Left cardiac atrium (tissue), 4 donors: ENCODE measurements at places on chromosomes 5 and 9. TPM values are rescaled to one million over a fixed set of nuclear protein-coding genes. Genes with fewer than 3 reads are reported as not detected.
A peak's percentile ranks its signal among the peaks of the same experiment; 100 is the strongest.

DNA sequence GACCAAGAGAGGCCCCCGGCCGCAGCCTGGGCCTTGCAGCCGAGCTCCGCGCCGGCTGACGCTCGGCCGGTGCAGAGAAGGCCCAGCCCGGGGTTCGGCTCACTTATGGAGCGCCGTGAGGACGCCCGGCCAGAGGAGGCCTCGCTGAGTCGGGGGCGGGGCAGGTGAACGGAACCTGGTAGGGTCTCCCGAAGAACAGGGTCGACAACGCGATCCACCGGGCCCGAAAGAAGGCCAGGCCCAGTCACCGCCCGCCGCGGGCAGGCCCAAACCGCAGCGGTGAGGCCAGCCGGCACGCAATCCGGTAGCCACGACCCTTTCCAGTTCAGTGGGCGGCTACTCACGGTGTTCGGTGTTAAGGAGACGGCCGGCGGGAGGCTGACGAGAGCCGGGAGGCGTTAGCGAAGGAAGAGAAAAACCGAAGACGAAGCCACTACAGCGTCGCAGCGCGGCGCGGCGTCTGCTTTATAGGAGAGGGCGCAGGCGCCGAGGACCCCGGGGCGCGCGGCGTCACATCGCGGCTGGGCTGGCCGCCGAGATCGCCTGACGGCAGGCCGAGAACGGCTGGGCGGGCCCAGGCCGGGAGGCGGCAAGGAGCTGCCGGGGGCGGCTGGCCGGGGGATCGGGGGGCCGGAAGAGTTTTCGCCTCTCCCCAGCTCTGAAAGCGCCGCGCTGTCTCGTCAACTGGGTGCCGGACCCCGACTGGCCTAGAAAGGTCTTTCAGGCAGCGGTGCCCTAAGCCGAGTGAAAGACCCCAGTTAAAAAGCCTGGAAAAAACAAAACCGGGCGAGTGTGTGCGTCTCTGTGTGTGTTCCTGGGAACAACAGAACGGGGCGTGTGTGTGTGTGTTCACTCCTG lies at the start of gene SKP1:
SKP1 (minus strand) TSS at position 440 of the 858 bp plus-strand sequence. CDS start 2,928 bp downstream, outside the sequence.
- DNase-seq = peak; percentile 85

- DNase-seq = no peak
These were observed 18.2 kb upstream of the ADCY2 start for GRCh38 chr5:7377761-7378160.

DNA sequence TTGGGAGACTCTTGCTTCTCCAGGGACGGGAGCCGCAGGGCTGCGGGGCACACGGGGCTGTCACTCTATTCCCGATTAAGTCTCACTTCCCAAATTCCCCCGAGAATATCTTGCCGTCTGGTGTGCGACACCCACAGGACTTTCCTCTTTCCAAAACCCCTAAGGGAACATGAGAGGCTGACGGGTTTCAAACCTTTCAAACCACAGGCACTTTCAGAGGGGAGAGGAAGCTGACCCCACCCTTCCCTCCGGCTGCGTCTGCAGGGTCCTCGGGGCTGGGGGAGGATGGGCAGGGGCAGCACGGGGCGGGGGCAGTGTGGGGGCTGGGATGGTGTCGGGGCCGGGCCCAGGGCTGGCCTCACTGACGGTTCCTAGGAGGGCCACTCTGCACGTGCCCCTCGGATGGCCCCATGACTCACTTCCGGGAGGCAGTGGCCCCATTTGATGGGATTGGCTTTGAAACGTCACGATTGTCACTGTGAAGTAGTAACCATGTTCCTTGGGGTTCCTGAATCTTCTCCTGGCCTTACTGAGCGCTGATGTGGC lies 38.2 kb downstream of the SLC9A3 start:
- no peak for DNase-seq

DNA sequence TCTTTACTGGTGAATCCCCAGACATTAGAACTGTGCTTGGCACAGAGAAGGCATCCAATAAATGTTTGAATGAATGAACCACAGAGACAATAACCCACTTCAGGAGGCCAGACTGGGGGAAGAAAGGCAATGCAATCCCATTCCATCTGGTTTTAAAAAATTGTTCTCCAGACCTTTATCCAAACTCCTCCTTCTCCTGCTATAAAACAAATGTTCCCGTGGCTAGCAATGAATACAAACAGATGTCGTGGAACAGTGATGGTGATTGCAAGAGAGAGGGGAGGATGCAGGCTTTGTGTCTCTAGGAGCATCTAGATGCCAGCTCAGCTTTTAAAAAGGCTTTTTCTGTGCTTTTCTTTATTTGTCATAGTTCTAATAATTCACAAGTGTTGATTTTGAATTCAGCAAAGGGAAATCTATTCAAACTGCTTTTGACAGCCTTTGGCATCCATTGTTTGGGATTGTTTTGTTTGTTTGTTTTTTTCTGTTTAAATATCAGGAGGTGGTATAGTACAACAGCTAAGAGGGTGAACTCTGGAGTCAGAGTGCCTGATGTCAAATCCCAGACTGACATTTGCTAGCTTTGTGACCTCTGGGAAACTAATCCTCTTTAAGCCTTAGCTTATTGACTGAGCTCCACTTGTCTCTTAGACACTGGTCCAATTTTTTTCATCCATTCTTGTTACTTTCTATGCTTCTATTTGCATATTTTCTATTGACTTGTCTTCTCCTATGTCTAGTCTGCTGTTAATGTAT lies 59.1 kb downstream of the TNFSF15 start:
- DNase-seq = no peak

GRCh38 chr5:150600616-150601490 lies 39.6 kb upstream of the SYNPO start:
- peak; percentile 32 for DNase-seq

DNA sequence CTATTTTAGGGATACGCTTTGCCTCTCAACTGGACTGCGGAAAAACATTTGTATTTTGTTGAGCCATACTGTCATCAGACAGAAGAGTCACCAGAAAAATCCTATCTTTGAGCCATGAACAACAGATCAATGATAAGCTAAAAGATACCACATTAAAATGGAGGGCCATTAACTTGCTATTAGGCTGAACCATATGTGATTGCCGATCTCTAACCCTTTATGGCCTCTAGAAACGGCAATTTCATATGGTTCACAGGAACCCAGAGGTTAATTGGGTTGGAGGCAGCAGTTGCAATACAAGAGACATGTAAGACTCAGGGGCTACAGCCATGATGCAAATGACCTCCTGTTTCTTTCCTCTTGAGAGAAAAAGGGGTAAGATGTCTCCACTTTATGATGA lies 69.8 kb downstream of the MYO10 start:
- DNase-seq = no peak

DNA sequence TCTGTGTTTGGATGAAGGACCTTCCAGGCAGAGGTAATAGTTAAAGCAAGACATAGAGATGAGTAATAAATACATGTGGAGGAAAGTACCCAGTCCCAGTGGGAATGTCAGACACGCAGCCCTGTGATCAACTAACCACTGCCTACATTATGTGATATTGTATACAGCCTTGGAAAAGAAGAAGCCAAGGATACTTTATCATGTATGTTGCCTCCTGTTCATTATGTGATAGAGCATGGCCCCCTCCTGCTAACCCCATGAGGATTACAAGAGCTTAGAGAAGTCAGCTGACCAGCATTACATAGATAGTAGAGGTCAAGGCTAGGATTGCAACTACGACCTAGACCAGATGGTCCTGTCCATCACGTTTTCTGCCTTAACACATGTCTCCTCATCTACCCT lies 497.0 kb upstream of the TNC start:
- DNase-seq = no peak

DNA sequence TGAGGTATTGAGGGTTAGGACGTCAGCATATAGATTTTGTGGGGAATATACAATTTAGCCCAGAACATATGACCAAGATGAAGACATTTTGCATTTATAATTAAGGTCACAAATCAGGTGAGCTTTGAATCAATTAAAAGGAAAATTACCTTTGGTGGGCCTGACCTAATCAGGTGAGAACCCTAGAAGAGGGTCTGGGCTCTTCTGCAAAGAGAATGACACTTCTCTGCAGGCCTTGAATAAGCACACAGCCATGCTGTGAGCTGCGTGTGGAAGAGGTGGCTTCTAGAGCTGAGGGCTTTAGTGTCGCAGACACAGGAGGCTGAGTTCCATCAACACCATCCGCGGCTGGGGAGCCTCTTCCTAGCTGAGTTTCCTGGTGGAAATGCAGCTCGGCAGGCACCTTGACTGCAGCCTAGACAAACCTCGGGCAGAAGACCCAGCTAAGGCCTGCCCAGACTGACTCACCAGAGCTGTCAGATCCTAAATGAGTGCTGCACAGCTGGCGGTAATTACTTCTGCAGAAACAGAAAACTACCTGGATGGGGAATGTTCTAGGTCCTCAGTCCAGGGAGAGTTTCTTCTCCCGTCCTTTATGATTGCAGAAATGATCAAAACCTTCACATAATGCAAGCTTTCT lies 287.5 kb upstream of the IRX1 start:
- no peak for DNase-seq

DNA sequence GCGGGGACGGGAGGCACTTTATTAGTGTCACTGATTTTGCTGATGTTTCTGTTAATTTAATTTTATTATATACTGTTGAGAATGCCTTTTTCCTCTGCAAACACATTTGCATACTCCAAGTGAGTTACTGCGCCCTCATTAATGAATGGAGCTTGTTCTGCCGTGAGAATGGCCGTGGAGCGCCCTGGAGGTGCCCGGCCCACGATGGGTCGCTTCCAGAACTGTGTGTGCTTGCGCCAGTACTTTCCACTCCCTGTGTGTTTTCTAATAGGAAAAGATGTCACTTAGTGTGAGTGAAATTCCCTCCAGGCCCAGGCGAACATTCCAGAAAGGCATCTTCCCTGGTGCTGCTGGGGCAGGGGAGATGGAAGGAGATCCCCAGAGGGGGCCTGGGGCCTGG lies 30.1 kb downstream of the NDUFS6 start:
- no peak for DNase-seq

DNA sequence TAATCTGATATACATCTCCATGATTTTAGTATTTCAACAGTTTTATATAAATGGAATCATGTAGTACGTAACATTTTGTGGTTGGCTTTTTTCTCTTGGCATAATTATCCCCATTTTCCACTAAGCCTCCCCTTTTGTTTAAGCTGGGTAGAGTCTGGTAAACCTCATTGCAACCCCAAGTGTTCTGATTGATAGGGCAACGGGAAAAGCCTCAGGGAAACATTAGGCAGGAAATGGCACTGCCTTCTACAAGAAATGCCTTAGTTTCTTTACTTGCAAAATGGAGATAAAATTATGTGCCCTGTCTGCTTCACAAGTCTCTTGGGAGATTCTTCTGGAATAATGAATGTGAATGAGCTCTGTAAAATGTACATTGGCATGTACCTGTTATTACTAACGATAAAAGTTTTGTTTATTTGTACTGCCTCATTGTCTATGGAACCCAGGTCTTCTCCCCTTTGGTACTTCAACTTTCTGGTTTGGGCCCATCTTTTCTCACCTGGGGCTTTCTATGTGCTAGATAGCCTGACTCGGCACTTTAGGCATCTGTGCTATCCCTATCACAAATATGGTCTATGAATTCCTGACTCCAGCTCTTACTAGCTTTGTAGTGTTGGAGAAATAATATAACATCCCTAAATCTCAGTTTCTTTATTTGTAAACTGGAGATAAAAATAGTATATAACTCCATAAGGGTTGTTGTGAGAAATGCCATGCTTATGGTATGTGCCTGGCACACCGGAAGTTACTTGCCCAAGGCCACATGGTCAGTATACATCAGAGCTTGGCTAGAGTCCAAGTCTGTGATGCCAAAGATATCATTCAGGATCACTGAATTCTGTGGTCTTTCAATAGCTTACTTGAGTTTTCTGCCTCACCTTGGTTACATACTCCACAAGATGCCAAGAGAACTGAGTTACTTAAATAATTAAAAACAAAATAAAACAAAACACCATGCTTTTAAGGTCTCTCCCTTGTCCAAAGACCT lies 48.2 kb upstream of the ZNF169 start:
- DNase-seq = no peak

DNA sequence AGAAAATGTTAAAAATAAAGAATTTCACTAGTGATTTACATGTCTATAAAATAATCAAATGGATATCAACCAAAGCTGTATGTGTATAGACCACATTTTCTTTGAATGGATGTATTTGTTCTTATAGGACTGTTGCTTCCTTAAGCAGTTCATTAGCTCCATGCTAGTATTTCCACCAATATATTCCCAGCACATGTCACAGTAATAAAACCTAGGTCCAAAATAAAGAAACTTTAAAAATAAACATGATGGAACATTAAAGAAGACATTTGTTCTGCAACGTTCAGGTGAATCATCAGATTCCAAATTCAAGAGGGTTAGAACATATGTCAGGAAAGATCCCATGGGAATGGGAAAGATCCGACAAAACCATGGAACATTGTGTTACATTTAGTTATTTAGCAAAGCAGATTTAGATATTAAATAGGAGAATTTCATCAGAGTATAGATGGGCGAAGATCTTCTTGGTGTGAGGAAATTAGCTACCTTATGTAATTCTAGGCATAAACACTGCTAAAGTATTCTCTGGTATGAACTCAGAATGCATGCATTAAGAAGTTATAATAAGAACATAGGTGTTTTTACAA lies 490.7 kb downstream of the CDH18 start:
- no peak for DNase-seq

The CHSY3 gene
- 3.1 TPM for total RNA-seq

The PKD2L2 gene
- 0.52 TPM for total RNA-seq

The PCDHA1 gene
- total RNA-seq = not detected

The TMEM203 gene
- total RNA-seq = 32.9 TPM

The EXOSC3 gene
- 18.8 TPM for total RNA-seq

The DMGDH gene
- 3.3 TPM for total RNA-seq
